Activated T-helper 9 cell treated with anti-CD3 and anti-CD28 coated beads, Interleukin-2, amount 50 U/mL, for 16 hours (primary cell): ENCODE measurements at places on chromosomes 5 and 9.

DNA sequence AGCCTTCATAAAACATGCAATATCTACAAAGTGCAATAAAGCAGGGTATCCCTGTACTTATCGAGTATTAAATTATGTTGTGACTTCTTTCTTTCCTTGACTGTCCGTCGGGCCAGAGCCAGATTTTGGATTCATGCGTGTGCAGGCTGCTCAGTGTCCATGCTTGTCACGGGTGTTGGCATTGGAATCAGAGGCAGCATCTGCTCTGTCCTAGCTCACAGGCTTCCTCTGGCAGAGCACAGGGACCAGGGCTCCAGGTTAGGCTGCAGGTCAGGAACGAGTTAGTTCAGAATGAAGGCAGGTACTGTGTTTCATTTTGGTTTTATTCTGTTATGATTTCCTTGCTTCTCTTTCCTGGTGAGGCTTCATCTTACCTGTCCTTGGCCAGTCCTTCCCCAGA, 249.8 kb downstream of the AUH start:
- DNase-seq, result no peak

DNA sequence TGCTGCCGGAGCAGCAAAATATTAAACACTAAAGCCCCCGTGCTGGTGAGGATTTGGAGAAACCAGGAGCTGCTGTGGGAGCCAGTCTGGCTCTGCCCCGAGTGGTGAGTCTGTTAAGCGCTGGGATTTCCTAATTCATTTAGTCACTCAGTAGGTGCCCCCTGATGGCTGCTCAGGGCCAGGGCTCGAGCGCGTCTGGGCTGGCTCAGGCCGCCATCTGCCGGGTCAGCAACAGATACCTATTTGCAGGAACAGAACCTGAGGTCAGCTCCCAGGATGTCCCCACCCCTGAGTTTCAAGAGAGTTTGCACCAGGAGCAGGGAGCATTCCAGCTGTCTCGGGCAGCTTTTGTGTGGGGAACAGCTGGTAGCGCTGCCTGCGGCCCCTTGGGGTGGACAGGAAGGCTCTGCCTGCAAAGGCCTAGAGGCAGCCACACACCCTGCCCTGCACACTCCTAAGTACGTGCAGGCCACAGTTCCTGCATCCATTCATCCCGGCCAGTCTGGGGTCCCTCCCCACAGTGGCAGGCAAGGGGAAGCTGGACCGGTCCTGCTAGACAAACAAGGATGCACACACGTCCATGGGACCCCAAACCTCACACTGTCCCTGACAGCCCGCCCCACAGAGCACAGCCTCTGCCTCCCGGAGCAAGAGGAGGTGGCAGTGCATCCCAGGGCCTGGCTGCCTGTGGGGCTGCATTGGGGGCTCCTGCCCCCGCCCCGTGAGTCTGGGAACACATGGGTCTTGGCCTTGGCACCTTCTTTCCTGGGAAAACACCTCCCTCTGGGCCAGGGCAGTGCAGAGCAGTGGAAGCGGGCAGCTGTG, 83.7 kb downstream of the ADAMTS2 start:
- no peak for DNase-seq

GRCh38 chr9:136617746-136618579, 44.8 kb upstream of the EGFL7 start:
- no peak for DNase-seq

GRCh38 chr5:56319526-56320181, 86.5 kb upstream of the ANKRD55 start:
- DNase-seq, result no peak

DNA sequence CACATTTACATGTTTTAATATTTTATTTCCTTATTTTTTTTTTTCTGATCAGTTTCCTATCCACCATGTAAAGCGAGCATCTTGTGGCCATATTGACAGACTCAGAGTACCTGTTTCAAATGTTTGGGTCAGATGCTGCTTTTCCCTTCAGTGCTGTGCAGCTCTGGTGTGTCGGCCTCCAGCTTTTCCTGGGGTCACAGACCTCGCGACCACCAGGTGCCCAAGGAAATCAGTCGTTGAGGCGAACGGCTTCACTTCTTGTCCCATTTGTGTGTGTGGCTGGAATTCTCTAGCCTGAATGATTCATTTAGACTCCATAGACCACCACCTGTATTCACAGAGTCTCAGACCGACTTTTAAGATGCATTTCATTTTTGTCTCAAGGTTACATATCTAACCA, 166.9 kb upstream of the SPRY4 start:
- DNase-seq, result no peak

GRCh38 chr5:176732736-176733405, 77.5 kb upstream of the UNC5A start:
- no peak for DNase-seq

DNA sequence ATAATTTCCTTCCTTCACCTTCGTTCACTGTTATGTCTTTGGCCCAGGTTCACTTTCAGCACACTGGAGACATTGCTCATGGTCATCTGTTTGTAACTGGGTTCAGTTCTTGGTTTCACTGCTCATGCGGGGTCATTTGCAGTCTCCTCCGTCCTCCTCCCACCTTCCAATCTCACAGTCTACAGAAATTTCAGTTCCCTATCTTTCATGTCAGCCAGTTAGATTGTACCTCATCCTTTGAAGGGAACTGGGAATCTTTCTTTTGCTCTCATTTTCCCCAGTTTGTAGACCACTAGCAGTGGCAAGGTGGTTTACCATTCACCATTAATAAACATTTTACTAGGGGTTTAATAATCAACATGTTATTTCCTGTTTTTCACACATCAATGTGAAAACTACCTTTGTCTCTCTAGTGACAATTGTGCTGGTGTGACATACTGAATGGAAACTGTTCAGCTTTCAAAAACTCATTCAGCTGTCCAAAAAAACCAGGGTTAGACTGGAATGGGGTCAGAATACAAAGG, 100.9 kb upstream of the IL6ST start:
- no peak for DNase-seq

DNA sequence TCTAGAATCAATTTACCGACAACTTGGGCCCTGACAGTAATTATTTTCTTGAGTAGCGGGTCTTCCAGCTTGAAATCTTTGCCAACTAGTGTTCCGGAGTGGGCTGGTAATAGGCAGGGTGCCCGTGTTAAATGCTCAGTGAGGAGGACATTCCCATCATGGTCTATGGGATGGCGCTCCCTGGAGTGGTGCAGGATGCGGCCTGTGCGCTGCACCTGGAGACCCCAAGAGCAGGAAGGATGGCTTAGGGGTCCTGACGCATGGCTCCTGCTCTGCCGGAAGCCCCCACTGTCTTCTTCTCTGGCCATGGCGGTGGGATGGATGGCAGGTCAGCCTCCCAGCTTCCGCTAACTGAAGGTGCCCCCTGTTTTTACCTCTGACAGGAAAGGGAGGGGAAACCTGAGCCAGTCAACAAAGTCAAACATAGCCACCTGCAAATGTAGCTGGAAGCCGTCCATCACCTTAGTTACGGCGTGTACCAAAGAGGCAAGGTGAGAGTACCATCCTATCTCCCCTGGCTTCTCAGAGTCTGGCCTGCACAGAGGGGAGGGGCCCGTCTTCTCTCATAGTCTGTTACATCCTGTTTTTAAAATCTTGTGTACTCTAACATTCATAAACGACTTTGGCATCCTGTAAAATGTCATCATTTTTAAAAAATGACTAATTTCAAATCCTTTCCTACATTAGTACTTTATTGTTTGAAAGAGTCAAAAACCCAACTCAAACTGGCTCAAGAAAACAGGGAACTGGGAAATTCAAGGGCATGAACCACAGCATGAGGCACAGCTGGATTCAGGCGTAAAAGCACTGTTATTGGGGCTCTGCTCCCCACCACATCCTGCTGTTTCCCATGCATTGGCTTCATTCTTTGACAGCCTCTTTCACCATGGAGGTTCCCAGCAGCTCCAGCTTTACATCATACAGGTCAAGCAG, 28.5 kb upstream of the UNC5A start:
- no peak for DNase-seq

GRCh38 chr9:129338724-129339430, 160.8 kb upstream of the IER5L start:
- no peak for DNase-seq

- DNase-seq, result no peak
Measured at GRCh38 chr9:33273266-33273971, 8.6 kb downstream of the CHMP5 start.

GRCh38 chr5:81125959-81126358, 107.2 kb upstream of the CKMT2 start:
- no peak for DNase-seq

DNA sequence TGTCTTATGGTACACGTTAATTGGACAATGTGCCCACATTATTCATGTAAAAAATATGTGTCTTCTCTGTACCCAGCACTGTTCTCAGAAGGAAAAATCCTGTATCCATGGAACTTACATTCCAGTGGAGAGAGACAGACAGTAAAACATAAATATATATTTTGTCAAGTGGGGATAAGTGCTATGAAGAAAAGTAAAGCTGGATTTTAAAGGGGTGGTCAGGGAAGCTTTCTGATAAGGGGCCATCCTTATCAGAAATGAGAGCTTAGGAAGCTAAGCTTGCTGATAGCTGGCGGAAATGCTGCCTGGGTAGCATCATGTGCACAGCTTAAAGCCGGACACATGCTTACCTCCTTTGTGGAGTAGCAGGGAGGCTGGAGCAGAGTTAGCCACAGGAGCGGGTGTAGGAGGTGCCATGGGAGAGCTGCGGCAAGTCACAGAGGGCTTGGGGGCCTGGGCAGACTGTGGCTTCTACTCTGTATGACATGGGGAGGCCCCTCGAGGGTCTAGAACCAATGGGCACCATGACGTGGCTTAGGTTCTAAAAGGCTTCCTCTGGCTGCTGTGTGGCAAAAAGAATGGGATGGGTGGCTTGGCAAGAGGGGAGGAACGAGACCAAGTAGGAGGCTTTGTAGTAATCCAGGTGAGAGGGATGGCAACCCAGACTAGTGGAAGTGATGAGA, 141.7 kb downstream of the FGF1 start:
- DNase-seq, result no peak

DNA sequence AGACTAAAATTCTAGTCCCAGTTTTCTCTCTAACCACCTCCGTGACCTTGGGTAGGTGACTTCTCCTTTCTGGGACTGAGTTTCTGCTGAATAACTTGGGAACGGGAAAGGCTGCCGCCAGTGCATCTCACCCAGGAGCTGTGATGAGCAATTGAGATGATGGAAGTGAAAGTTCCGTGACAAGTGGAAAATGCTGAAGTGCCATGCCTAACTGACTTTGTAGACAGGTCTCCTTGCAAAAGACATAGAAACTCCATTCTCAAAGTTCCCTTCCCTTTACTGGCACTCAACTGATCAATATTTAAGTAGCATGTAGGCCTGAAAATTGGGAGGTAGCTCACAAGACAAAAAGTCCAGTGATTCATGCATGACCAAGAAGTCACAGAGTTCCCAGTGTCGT, 6.3 kb upstream of the ADAM19 start:
- no peak for DNase-seq

GRCh38 chr9:86483496-86483895, 129.3 kb upstream of the TUT7 start:
- no peak for DNase-seq

GRCh38 chr5:148853868-148854267, 27.5 kb downstream of the ADRB2 start:
- DNase-seq, result no peak

GRCh38 chr5:159459951-159460538, 129.8 kb upstream of the IL12B start:
- no peak for DNase-seq

DNA sequence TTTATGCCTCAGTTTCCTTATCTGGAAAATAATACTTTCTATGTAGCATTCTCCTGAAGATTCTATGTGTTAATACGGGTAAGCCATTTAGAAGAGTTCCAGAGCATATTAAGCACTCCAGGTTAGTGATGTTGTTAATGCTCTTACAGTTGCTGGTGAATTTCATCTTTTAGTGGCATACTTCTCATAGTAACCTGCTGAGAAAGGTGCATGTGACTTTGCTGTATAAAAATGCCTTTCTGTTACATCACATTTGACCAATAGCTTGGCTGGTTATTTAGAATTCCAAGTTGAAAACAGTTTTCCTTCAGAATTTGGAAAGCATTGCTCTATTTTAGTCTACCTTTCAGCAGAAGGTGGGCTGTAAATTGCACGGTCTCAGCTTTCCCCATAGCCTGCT, 27.2 kb downstream of the GCNT1 start:
- no peak for DNase-seq

DNA sequence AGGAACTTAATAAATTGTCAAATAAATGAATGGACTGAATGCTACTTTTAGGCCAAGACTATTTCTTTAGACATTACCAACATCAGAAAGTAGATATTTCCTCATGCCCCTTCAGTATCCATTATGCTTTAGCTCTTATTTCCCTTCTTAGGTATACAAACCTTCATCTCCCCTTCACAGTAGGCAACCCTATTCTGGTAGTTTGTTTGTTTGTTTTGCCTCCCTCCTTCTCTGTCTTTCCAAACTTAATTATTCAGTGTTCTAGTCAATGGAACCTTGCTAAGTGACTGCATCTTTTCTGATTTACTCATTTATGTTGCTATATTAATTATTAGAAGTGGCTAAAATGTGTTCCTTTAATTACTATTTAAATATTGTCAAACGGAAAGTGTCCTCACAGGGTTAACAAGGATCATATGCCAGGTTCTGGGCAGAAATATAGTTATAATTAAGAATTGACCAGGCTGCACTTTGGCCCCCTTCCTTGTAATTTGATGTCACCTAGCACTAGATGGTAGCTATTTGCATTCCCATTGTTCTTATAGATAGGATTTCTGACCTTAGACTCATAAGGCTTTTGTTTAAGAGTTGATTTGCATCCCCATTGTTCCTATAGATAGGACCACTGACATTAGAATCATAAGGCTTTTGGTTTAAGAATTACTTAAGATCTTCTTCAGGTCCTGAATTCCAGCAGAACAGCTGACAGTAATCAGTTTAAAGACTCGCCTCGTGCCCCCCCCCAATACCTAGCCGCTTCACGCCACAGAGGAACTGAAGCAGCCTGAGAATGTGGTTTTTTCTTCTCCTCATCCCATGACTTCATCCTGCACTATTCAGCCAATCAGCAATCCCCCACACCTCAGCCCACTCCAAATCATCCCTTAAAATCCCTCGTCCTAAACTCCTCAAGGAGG, 84.4 kb upstream of the NUDT12 start:
- no peak for DNase-seq

- DNase-seq, result no peak
Measured at GRCh38 chr9:107989099-107989498, 499.5 kb upstream of the KLF4 start.

DNA sequence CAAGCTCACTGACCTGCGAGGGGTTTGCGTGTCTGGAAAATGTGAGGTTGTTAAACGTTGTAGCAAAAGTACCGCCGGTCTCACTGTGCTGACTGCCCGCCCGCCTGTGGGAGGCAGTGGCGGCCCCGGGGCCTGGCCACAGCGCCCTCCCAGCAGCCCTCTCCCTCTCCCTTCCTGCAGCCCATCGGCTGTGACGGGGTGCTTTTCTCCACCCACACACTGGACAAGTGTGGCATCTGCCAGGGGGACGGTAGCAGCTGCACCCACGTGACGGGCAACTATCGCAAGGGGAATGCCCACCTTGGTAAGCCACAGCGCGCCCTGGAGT, 6.2 kb downstream of the ADAMTSL2 start:
- DNase-seq, result no peak

- DNase-seq, result peak; percentile 22
Measured at GRCh38 chr9:124210697-124211096, 47.1 kb upstream of the NEK6 start.
